CD4-positive, alpha-beta T cell treated with Interleukin-12 subunit alpha and Interleukin-12 subunit beta, for 1 hour (primary cell): ENCODE measurements at places on chromosomes 12 and 14.

DNA sequence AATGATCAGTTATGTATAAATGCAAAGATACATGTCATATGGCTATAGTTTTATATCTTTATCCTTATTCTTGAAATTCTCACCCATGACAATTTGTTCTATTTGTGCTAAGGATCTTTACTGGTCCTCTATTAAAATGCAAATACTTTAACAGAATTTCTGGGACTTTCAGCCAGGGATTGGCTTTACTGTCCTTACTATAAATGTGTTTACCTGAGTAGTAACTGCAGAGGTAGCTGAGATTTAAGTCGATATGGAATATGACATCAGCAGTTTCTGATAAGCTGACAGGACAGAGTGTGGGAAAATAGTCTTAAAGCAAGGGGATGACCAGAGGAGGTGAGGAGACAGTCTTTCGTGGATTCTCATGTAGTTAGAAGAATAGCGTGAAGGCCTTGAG lies 206.4 kb downstream of the DIO2 start:
- no peak for DNase-seq

GRCh38 chr14:28767853-28768741 lies 1.5 kb downstream of the FOXG1 start:
- DNase-seq = no peak

GRCh38 chr12:102917026-102917787 lies at the start of gene PAH:
TSS of gene PAH (minus strand) at chr12:102917244. CDS start at chr12:102917130, 114 bp downstream.
- peak; percentile 6 for DNase-seq

GRCh38 chr12:54486173-54486867 lies 11.2 kb upstream of the NCKAP1L start:
- no peak for DNase-seq

DNA sequence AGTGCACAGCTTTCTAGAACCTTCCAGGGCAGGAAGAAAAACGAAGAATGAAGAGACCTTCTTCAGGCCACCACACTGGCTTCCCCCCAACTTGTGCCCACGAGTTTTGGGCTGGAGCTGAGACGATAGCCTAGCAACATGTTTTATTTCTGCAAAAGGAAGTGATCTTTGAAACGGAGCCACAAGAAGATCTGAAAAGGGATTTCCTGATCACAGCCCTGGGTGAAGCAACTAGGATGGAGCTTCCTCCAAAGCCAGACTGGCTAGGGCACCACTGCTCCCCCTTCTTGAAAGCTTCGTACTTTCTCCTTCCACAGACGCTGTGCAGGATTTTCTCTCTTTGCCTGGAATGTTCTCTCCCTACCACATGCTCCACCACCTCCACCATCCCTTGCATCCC lies 418.3 kb downstream of the MED13L start:
- no peak for DNase-seq

- DNase-seq = no peak
Observed at GRCh38 chr14:51081209-51081608, 13.7 kb downstream of the TRIM9 start.
